Mesenchymal stem cell (in vitro differentiated cells and primary cell): ENCODE measurements at places on chromosomes 16 and 17.

GRCh38 chr17:32161506-32162365, 19.4 kb downstream of the RHOT1 start:
- peak; percentile 78 for DNase-seq

DNA sequence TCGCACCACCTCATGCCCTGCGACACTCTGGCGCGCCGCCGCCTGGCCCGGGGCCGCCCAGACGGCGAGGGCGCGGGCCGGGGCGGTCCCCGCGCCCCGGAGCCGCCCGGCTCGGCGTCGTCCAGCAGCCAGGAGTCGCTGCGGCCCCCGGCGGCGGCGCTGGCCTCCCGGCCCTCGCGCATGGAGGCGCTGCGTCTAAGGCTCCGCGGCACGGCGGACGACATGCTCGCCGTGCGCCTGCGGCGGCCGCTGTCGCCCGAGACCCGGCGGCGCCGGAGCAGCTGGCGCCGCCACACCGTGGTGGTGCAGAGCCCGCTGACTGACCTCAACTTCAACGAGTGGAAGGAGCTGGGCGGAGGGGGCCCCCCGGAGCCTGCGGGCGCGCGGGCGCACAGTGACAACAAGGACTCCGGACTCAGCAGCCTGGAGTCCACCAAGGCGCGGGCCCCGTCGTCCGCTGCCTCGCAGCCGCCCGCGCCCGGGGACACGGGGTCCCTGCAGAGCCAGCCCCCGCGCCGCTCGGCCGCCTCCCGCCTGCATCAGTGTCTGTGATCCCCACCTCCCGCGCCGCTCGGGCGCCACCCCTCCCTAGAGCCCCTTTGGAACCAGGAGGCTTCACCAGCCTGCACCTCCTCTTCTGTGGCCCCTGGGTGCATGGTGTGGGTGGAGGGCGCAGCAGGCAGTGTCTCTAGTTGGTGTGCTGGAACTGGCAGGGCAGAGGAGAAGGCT, 82.3 kb downstream of the ARHGAP23 start:
- DNase-seq = peak; percentile 65

- peak; percentile 43 for DNase-seq
Observed at GRCh38 chr17:66777689-66778225, 57.2 kb upstream of the CACNG5 start.

DNA sequence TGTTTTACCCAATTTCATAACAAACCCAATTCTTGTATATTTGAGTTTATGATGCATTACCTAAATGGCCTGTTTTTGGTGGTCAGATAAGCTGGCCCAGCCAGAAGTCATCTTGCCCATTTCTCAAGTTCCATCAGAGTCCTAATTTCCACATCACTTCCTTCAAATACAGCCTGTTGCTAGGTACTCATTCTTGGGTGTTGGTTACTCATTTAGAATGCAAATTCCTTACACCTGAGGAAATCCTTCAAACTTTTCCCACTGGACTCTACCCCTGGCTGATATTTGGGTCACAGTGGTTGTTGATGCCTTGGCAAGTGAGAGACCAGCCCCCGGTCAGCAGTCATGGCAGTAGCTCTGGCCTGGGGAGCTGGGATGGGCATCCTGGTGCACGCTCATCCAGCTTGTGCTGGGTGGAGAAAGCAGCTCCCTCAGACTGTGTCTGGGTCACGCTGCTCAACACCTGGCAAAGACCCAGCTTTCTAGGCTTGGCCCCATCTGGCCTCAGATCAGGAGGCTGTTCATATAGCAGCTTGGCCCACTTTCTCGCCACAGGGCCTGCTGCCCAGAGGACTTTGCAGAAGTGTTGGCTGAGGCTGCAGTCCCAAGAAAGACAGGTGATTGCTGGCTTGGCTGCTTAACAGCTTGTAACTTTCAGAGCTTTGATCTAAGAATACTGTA, 25.8 kb downstream of the WSB1 start:
- DNase-seq = peak; percentile 15

DNA sequence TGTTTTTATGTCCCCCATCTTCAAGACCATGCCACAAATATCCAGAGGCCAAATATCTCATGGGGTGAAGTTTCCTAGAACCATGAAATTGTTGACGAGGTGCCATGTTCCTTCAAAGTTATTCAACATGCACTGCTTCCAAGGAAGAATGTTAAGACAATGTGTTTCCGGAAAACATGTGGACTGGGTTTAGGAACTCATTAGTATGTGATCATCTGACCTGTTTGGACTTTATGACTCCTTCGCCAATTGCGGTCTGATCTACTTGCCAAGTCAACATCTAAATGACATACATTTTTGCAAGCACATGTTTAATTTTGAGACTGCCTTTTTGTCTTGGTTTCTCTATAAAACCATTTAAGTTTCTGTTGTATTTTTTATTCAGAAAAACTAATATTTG, 234.8 kb downstream of the MAF start:
- DNase-seq = no peak

- DNase-seq = no peak
Observed at GRCh38 chr17:44865931-44866330, 18.2 kb downstream of the HIGD1B start.

GRCh38 chr17:82675476-82676245, 22.8 kb downstream of the RAB40B start:
- DNase-seq = no peak

- DNase-seq = no peak
Observed at GRCh38 chr16:50467943-50468748, 80.0 kb upstream of the NKD1 start.

DNA sequence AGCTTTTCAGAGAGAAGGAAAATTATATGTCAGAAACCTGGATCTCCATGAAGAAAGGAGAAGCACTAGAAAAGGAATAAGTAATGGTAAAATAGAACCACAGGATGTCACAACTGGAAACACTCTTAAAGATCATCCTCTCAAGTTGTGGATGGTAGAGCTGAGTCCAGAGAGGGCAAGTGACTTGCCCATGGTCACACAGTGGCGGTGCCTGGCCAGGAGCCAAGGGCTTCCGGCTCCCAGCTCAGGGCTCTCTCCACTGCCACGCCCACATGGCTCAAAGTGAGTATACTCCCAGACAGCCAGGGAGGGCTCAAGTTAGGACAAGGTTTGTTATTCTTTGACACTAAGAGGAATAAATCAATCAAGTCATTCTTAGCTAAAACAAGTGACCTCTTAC, 159.8 kb downstream of the COPRS start:
- no peak for DNase-seq

- no peak for DNase-seq
Observed at GRCh38 chr16:17251496-17251895, 219.3 kb downstream of the XYLT1 start.

DNA sequence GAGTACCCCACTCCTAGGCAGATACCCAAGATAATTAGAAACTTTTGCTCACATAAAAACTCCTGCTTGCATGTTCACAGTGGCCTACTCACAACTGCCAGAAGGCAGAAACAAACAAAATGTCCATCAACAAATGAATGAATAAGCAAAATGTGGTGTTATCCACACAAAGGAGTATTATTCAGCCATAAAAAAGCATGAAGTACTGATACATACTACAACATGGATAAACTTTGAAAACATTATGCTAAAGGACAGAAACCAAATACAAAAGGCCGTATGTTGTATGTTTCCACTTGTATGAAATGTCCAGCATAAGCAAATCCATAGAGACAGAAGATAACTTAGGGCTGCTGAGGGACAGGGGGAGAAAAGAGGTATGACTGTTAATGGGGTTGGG, 1.9 kb downstream of the HSDL1 start:
- no peak for DNase-seq

GRCh38 chr16:69105501-69106361, at the start of gene HAS3:
Gene HAS3 (plus strand): TSS chr16:69105653. CDS start chr16:69109396, 3,743 bp downstream.
- peak; percentile 46 for DNase-seq

DNA sequence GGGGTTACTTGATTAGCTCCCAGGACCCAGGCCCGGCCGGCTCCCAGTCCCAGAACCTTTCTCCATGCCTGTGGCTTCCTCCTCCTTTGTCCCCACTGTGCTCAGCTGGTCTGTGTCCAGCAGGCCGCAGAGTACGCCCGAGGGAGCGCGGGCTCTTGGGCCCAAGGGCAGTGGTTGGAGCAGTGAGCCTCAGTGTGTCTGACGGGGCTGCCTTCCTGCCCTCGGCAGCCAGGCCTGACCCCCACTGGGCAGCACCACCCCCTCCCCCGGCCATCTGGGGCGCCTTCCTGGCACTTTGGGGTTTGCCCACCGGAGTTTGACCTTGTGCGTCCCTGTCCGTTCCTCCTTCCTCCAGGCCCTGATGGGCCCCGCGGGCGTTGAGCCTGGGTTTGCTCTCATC, 62.4 kb upstream of the PVALEF start:
- DNase-seq = no peak

DNA sequence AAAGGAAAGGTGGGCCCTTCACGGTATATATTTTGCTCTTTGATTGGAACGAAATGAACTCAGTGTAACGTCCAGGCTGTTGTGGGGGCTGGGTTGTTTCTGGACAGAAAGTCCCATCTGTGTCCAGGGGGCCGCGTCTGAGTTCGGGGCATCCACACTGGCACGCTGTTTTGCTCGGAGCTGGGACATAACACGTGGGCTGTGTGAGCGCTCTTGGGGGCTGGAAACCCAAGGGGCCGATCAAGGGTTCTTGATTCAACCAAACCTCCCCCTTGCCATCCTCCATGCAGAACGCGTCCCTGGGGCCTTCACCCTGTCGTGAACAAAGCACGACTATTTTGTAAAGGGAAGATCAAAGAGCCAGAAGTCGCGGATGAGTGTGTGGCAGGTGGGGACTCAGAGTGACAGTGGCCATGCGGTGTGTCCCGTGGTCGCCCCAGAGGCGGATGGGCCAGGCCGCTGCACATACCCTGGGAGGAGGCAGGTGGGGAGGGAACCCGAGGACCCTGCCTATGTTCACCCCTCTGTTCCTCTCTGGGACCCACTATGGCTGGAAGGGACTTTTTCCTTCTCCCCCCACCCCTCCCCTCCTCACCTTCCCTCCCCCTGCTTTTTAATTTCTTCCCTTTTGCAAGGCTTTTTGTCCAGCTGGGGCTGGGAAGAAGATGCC, 387.2 kb downstream of the SEC14L1 start:
- no peak for DNase-seq

DNA sequence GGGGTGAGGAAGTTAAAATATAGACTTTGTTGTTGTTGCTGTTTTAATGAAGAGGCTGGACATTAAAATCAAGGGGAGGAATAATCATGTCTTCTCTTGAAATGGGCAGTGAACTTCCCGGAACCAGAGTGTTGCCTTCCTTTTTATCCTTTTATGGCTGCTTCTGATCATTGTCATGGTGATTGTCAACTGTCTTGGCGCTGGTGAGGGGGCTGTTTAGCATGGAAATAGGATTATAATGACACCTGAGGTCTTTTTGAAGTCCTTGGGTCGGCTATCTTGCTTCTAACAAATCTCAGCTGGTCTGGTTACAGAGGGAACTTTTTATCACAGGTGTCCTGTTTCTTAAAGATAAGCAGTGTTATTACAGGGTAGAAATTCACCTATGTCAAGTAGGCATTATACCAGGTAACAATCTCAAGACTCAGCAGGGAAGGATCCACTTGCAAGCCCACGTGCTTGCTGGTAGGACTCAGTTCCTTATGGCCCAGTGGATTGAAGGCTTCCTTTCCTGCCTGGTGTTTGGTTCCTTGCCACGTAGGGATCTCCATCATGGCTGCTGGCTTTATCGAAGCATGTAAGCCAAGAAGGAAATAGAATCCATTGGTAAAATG, 349.3 kb downstream of the WWOX start:
- no peak for DNase-seq

- DNase-seq = peak; percentile 30
Observed at GRCh38 chr17:681738-682529, 32.7 kb downstream of the VPS53 start.

DNA sequence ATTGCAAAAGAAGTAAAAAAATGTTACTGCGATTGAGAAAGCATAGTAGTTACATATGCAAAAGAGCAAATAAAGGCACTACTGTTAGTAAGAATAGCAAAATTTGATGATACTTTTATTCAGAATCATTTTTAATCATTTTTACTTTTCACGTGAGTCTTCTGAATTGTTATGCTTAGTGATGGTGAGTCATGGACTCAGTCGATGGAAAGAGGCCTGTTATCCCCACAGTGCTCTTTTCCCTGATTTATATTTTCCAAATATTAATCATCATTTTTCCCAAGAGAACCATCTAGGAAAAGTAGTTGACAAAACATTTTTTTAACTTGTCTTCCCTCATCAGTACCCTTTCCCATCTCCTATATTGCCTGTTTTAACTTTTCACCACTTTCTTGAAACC, 181.1 kb downstream of the CHD9 start:
- DNase-seq = no peak

GRCh38 chr17:12438813-12439586, 226.7 kb upstream of the MYOCD start:
- no peak for DNase-seq

DNA sequence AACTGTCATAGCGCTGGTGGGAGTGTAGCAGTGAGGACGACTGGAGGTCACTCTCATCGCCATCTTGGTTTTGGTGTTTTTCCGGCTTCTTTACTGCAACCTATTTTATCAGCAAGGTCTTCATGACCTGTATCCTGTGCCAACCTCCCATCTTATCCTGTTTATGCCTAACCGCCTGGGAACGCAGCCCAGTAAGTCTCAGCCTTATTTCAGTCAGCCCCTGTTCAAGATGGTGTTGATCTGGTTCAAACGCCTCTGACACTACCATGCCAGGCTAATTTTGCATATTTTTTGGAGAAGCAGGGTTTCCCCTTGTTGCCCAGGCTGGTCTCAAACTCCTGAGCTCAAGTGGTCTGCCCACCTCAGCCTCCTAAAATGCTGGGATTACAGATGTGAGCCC, 179.8 kb upstream of the HSBP1 start:
- no peak for DNase-seq

DNA sequence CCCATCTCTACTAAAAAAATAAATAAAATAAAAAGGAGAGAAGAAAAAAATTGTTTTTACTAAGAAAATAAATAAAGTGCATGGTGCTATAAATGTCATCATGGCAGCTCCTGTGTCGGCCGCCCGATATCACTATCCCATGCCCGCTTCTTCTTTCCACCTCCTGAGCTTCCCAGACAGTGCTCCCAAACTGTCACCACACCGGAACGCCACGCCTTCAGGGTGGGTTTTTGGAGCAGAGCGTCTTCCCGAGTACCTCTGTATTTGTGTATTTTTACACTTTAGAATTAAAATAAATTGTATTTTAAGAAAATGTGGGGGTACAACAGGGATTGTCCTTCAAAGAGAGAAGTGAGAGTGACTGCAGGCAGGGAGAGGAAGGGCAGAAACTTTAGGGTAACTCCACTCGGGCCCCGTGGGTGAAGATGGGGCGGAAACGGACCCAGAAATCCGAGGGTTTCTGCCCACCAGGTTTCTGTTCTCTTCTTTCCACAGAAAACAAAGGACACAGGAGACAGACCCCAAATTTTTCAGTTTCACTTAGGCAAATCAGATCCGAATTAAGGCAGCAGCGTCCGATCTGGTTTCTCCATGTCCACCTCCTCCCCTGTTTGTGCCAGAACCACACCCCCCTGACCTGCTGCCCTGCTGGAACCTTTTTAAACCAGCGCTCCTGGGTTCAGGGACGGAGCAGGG, 3.6 kb upstream of the ITGAX start:
- DNase-seq = no peak

- no peak for DNase-seq
Observed at GRCh38 chr17:58870747-58871146, 115.1 kb downstream of the PPM1E start.

DNA sequence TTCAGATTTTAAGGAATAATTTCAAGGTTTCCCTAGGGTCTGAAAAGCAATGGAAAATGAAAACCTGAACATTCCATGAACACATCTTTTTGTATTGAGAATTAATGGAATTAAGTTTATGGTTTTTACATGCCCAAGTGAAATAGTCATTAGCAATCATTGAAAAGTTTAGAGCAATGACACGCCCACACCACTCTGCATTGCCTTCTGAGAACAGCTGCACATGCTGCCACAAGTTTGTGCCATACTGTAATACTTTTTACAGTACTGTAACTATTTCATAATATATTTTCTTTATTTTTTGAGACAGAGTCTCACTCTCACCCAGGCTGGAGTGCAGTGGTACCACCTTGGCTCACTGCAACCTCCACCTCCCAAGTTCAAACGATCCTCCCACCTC, 345.2 kb upstream of the PMFBP1 start:
- no peak for DNase-seq
